ENCODE measurements at places on chromosomes 2 and 18.

- no peak for DNase-seq
Observed at GRCh38 chr2:159076241-159076640, 107.8 kb downstream of the TANC1 start.

- DNase-seq, result peak; percentile 25
Observed at GRCh38 chr2:230202430-230203109, 17.2 kb downstream of the SP110 start.

DNA sequence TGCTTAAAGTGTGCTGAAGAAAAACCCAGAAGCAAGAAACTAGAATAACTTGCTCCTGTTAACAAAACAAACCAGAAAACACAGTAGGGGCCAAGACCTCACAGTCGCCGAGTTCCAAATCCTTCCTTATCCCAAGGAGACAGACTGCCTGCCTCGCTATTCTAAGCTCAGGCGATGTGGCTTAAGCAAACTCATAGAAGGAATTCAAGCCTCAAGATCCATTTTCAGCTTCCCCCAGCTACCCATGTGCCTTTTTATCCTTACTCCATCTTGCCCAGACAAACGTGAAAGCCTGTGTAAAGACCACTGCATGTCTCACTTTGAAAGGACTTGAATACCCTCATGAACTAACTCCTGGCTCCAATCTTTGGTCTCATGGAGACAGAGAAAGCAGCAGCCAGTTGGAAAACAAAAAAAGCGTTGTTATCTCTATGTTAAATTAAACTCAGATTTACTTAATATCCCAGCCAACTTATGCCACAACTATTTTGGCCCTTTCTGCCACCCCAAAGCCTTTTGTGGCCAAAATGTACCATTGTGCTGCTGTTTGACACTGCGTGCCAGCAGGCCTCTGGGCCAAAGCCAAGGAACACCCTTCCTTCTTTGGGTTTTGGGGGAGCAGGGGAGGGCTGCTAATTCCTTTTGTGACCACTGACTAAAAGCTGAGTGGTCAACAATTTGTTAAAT is 123.2 kb upstream of the FZD5 start:
- DNase-seq, result no peak

GRCh38 chr2:137031731-137032130 is 266.4 kb downstream of the THSD7B start:
- DNase-seq, result no peak

DNA sequence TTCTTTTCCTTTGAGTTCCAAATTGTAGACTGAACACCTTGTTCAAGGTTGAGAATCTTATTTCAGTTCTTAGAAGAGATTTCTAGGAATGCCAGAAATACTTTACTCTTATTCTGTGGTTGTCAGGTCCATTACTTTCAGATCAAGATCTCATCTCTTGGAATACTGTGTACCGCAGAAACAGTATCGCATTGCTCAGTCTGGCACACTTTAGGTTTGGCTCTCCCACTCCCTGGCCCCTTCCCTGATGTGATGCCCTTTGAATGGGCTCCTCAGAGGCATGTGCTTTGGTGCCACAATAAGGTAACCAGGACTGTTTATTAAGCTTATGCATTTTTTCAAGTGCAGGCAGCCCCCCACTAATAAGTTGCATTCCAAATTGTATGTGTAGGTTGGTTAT is 244.7 kb upstream of the FOSL2 start:
- no peak for DNase-seq

DNA sequence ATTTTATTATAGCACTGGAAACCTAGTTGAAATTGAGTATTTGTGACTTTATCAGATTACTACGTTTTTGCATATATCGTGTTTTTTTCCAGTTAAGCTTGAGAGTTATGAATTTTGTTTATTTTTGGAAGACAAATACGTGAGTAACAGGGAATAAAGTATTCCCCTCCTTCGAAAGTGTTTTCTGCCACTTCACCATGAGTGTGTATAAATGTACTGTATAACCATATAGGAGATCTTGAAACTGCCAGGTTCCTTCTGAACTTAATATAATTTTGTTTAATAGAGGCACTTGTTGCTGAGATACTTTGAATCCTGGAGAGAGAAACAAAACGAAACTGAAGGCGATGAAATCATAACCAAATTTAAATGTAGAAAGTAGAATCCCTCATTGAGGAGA is 1004.4 kb upstream of the ZEB2 start:
- no peak for DNase-seq

DNA sequence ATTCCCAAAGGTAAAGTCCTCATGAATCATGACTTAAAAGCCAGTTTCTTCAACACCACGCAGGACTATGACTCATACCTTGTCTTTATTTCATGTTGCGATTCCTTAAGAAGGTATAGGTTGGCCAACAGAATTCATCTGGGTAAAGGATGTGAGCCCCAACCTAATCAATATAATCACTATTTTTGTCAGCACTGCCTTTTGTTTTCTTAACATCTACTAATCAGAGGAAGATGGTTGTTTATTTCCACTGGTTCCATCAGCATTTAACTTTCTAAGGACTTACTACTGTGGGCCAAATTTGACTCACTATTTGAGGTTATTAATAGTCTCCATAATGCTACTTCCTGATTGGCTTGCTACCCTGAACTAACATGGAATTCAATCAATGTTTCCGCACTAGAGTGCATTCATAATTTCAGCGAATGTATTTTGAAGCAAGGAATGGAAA is 78.6 kb downstream of the SCG2 start:
- DNase-seq, result no peak

DNA sequence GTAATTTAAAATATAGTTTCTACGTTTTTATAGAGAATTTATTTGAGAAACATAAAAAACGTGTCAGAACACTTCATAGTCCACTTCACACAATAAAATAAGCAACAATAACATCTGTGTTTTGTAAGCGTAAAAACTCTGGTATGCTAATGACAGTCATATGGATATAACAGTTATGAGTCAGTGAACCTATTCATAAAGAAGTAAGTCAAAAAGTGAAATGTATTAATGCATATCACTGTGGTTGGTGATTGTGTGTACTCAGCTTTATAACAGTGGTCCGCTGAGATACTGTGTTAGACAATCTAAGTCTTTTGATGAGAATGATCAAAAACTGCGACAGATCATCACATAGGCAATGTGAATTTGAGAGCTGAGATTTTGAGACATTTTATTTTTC is 153.2 kb downstream of the WDR7 start:
- no peak for DNase-seq

- no peak for DNase-seq
Observed at GRCh38 chr2:128301501-128301966, 17.1 kb downstream of the HS6ST1 start.

DNA sequence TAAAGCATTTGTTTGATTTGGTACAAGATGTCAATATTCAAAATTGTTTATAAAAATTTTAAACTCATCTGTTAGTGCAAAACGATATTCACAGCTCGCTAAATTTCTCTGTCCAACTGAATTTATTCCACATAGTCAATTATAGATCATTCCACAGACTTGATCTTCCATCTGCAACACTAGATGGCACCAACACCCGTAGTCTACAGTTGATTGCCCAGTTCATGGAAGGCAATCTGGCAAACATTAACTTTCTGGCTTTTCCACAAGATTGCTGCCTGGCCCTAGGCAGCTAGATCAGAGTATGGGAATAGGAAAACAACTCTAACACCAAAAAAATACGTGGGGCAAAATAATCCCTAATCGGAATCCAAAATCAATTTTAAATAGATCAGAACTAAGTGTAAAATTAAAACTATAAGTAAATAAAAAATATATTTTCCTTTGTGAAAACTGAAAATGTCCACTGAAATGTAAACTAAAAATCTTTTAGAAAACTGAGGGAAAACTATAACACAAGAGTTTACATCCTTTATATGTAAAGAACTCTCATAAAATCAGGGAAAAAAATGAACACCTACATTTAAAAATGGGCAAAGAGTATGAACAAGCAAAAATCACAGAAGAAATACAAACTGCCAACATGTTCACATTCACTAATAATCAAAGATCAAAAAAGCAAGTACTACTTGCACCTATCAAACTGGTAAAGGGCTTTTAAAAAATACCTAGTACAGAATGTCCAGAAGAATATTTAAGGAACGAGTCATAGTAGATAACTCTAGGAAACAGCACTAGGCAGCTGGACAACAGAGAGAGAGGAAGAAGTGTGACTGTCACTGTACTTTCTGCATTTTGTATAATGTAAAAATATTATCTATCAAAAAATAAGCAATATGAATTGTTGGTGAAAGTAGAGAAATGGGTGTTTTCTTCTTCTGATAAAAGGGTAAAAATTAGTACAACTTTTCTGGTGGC is 35.0 kb downstream of the RTN4 start:
- DNase-seq, result peak; percentile 56

- no peak for DNase-seq
Observed at GRCh38 chr18:77369644-77370043, 120.0 kb downstream of the GALR1 start.

DNA sequence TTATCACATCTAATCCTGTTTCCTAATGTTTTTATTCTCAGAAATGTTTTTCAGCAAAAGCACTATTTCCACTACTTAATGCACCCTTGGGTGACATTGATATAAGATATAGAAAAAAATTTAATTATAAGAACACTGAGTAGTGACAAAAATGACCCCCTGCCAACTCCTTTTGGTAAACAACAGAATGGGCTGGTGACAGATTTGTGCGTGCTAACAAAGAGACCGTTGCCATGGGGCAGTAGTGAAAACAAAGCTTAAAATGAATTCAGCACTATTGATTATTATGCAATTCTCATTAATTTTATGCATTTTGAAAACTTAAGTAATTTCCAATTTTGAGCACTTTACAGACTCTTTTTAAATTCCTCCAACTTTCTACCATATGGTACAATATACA is 33.1 kb downstream of the RDH14 start:
- no peak for DNase-seq

- DNase-seq, result peak; percentile 24
Observed at GRCh38 chr2:27016801-27017325, 15.9 kb upstream of the TMEM214 start.
